ENCODE measurements at places on chromosomes 6 and 20.

DNA sequence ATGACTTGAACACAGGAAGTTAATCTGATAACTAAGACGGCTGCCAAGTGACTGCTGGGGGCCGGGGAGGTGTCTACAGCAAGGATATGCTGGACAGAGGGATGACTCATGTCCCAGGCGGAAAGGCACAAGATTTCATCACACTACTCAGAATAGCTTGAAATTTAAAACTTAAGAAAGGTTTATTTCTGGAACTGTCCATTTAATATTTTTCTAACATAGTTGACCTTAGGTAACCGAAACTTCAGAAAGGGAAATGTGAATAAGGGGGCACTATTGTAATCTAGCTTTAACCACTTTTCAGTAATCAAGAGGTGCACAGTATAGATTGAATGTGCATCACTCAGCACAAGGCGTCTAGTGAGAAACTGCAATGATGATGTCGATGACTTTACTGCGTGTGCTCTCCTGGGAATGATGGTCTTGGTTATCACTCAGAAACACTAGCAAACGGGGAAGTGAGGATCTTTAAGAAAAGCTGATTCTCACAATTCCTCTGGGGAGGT, 171.5 kb downstream of the QKI start:
- DNase-seq = no peak

- no peak for DNase-seq
Observed at GRCh38 chr6:16832721-16833120, 71.5 kb upstream of the ATXN1 start.

- no peak for DNase-seq
Observed at GRCh38 chr6:33824461-33825154, 20.8 kb upstream of the MLN start.

DNA sequence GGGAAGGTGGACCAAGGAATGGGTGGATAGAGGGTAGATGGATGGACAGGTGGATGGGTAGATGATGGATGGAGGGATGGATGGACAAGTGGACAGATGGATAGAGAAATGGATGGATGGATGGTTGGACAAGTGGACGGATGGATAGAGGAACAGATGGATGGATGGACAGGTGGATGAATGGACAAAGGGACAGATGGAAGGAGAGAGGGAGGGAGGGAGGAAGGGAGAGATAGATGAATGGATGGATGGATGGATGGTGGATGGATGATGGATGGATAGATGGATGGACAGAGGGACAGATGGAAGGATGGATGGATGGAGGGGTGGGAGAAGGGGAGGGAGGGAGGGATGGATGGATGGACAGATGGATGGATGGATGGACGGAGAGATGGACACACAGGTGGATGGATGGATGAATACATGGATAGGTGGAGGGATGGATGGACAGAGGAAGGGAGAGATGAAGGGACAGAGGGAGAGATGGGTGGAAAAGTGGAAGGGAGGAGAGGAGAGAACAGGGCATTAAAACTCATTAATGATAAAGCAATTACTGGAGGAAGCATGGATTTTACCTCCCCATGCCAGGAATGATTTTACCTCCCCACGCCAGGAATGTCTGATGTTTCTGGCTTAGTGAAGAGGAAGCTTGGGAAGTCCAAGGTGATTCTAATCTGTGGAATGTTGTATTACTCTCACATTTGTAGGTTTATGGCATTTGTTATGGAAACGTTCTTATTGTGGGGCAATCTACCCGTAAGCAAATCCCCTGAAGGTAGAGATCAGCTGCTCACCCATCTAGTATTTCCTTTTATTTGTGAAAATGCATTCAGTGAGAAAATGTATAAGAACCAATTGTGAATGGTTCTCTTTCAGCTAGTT, 383.3 kb downstream of the TAF4 start:
- DNase-seq = no peak

GRCh38 chr20:16265334-16265733, 307.9 kb downstream of the KIF16B start:
- DNase-seq = no peak

- no peak for DNase-seq
Observed at GRCh38 chr6:95091823-95092436, 485.4 kb upstream of the MANEA start.

DNA sequence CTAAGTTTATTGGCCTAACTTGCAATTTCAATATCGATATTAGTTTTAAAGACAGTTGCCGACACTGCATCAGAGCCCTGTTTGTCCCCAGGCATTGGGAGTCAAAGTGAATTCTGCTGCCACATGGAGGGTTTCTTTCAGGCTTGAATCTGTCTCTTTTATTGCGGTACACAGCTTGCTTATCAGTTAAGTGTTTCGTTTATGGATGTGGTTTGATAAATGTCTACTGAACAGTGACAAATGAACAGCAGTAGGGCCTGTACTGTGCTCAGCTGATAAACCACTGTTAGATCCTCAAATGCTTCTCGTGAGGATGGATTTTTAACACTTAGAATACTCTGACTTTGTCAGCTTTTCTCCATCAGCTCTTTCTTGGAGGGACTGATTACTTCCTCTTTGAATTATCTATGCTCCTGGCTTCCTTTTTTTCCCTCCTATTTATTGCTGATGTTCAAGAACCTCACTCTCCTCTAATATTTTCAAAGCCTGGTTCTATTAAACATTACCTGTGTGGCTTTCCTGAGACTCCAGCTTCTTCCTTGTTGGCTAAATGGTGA, 240.8 kb downstream of the PLCB1 start:
- no peak for DNase-seq

DNA sequence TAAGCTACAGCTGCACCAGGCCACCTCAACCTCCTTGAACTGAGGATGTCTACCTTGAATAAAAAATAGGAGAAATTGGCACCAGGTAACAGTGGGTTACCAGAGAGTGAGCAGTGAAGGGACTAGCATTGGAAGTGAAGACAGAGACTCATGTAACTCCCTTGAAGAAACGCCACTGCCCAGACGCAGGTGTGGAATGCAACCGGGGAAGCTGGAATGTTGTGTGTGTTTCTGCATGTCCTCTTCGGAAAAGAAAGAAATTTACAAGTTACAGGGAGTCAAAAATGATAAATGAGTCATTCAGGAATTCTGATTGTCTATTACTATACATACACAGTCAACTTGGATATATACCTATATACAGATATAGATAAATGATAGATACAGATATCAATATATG, 514.7 kb upstream of the AGPAT4 start:
- DNase-seq = no peak

DNA sequence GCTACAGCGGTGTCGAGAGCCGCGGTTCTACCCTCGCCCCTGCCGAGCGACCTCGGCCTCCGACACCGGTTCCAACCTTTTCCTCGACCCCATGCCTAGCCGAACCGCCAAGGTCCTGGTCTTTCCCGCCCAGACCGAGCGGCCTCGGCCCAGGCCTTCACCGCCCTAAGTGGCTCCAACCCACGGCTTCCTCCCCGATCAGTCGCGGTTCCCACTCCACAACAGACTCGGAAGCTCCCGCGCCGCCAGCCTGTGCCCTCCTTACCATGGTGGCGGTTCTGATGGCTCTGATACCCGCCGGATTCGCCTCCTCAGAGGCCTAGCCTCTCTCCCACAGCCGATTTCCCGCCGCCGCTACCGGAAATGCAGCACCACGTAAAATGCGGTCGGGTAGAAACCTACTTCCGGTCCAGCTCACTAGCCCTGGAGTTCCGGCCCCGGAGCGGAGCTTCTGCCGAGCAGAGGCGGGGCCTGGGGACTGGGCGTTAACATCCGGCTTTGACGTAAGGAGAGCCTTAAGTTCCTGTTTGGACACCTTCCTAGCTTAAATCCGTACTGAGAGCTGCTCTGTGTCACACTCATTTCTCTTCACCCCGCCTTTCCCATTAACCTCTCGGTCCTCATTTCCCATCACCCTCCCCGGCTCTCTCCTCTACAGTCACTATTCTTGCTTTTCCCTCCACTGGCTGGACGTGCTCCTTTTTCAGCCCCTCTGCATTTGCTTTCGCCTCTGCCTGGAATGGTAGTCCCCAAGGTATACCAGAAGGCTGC, at the start of gene SNRPB:
TSS of gene SNRPB (minus strand) at position 367 of the 771 bp plus-strand sequence. CDS start at position 268, 99 bp downstream.
- peak; percentile 97 for DNase-seq

- DNase-seq = no peak
Observed at GRCh38 chr6:80441131-80441530, 334.7 kb downstream of the BCKDHB start.

GRCh38 chr20:64029293-64030117, 6.5 kb upstream of the C20orf204 start:
- no peak for DNase-seq

GRCh38 chr6:39896701-39897100, 37.6 kb downstream of the MOCS1 start:
- DNase-seq = no peak

DNA sequence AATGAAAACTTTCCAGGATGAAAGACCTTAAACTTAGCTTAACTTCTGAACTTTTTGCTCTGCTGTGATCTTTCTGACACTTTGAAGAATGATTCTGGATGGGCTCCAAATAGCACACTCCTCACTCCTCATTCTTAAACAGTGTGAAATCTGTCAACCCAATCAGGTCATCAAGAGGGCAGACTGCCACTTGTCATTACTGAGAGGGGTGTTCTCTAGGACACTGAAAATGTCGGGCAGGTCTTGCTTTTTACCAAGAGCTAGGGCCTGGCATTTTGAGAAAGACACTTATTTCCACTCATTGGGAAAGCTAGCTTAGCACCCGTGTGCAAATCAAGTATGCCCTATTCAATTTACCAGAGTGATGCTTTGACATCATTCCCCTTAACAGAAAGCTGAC, 122.2 kb downstream of the MTFR2 start:
- no peak for DNase-seq

GRCh38 chr6:134132494-134133141, 80.2 kb upstream of the SLC2A12 start:
- no peak for DNase-seq

GRCh38 chr20:10253780-10254179, 35.1 kb downstream of the SNAP25 start:
- no peak for DNase-seq

DNA sequence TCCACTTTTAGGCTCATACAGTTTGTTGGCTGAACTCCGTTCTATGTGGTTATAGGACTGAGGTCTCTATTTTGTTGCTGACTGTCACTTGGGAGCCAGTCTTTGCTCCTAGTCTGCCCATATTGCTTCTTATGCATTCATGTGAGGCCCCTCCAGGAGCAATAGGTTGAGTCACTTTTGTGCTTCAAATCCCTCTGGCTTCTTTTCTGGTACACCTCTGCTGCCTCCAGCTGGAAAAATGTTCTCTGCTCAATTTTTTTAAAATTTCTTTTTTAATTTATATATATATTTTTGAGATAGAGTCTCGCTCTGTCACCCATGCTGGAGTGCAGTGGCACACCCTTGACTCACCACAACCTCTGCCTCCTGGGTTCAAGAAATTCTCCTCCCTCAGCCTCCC, 42.7 kb upstream of the NOX3 start:
- DNase-seq = no peak

DNA sequence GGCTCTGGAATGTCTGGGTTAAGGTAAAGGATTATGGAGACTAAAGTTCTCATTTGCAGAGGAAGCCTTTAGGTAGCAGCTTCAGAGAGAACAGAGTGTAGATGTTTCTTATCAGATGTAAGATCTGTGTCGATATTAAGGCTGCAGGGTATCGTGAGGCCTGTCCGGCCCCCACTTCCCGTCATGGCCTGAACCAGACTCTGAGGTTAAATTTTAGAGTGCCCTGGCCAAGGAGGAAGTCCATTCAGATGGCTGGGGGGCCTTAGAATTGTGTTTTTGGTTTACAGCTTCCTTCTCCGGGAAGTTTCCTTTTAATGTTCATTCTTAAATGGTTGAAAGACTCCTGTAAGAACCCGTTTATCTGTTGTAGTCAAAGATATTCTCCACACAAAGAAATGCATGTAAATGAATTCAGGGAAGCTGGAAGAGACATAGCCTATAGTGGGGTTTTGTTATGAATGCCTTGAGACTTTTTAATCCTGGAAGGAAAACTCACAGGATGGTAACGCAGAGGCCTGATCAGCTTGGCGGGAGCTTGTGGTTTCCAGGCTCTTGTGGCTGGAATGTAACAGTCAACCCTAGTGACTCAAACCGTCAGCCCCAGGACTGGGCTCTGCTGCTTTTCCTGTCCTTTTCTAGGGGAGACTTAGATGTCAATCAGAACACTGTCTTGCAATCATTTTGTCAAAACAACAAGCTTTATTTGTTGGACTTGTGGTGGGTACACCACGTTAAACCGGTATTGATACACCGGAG, 34.7 kb downstream of the KIF25 start:
- DNase-seq = no peak

GRCh38 chr20:41393705-41394066, 27.1 kb upstream of the EMILIN3 start:
- no peak for DNase-seq

DNA sequence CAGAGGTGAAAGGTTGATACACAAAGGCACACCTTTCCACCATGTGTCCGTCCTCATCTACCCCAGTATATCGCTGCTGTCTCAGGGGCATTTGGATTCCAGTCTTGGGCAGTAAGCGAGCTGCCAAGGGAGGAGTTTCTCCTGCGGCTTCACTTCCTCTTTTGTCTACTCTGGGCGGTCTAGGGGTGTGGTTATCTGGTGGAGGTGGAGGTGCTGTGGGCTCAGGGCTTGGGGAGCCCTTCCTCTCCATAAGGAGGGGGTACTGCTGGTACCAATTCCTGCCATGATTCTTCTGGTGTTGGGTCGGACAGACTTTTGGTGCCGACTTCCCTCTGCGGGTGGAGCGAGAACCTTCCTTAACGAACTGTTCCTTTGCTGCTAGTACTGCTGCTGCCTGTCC, 31.9 kb upstream of the FABP7 start:
- DNase-seq = no peak

DNA sequence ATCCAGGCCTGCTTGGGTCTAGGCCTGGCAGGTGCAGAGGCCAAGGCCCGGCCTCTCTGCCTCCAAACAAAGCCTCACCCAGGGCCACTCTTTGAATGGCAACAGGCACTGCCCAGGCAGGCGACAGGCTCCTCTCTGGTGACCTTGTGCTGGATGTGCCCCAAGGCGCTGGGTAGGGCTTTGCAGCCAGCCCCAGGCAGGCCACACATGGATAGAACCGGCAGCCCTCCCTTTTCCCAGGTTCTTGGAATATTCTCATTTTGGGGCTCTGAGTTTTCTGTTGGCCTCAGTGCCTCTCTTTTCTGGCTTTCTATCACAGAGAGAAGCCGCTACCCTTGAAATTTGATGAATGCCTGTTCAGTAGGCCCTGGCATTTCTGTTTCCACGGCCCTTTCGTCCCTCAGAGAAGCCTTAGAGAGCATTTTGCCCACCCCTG, 18.9 kb downstream of the PKIG start:
- DNase-seq = no peak

DNA sequence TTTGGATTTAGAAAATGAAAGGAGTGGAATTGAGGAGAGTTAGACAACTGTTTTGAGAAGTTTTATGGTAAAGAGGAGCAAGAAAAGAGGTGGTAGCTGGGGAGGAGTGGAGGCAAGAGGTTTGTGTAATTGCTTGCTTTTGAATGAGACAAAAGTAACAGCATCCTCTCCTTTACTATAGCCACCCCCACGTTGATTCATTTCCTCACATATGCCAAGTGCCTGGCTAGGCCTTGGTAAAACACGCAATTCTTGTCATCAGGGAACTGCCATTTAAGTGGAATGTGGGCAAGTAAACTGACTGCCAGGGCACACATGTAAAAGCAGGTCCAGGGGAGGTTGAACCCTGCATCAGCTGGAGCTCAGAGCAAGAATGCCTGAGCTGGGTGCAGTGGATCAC, 4.1 kb downstream of the MTRES1 start:
- DNase-seq = no peak

Measured in CD4-positive, alpha-beta T cell treated with Interleukin-17A for 4 hours (primary cell).